Iris pigment epithelial cell (primary cell): ENCODE measurements at places on chromosomes 11 and 22.

DNA sequence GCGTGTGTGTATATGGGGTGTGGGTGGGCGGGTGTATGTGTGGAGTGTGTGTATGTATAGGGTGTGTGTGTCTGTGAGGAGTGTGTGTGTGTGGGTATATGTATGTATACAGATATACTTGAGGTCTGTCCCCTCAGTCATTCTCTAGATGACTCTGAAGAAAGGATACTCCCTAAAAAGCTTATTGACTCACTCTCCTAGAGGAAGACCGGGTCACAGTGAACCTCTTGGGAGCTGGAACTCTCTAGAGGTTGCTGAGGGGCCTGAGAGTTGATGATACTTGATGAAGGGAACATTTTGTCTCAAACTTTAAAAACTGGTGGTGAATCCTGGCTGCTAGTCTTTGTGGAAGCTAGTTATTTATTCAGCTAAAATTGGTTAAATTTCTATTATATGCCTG is 15.1 kb downstream of the STX3 start:
- DNase-seq = no peak

DNA sequence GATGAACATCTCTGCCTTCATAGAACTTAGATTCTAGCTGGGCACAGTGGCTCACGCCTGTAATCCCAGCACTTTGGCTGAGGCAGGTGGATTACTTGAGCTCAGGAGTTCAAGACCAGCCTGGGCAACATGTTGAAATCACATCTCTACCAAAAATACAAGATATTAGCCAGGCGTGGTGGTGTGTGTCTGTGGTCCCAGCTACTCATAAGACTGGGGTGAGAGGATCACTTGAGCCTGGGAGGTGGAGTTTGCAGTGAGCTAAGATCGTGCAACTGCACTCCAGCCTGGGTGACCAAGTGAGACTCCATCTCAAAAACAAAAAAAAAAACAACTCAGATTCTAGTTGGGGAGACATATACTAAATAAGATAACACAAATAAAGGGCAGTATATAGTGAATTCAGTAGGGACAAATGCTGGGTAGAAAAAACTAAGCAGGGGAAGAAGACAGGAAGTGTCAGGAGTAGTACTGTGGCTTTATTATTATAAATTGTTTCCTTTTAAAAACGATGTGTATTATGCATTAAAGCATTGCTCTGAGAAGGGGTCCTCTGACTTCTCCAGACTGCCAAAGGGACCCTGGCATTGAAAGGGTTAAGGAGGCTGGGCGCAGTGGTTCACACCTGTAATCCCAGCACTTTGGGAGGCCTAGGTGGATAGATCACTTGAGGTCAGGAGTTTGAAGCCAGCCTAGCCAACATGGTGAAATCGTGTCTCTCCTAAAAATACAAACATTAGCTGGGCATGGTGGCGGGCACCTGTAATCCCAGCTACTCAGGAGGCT is 46.7 kb downstream of the PACS1 start:
- DNase-seq = peak; percentile 29

DNA sequence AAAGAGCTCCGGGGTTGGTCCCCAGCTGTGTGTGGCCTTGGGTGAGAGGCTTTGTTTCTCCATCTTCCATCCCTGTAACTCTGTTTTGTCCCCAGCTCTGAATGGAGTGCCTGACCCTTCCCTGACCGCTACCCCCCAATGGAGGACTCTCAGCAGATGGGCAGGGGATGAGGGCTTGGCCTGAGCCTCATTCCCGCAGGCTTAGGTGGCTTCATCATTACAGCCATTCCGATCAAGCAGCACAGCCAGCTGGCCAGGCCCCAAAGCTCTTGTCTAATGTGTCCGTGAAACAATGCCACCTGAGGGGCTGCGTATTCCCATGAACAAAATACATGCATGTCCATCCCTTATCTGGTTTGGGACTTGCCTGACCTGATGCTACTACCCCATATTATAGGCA is 3.9 kb upstream of the CDC42EP2 start:
- DNase-seq = peak; percentile 59

- no peak for DNase-seq
These were observed 5.7 kb downstream of the SLC16A8 start for GRCh38 chr22:38078046-38078840.

GRCh38 chr11:32374261-32374711 is 61.1 kb downstream of the WT1 start:
- peak; percentile 17 for DNase-seq

GRCh38 chr22:20117633-20118299 is 740 bp upstream of the TRMT2A start:
- peak; percentile 53 for DNase-seq

- DNase-seq = no peak
These were observed 2.2 kb upstream of the SYT13 start for GRCh38 chr11:45288339-45288738.

DNA sequence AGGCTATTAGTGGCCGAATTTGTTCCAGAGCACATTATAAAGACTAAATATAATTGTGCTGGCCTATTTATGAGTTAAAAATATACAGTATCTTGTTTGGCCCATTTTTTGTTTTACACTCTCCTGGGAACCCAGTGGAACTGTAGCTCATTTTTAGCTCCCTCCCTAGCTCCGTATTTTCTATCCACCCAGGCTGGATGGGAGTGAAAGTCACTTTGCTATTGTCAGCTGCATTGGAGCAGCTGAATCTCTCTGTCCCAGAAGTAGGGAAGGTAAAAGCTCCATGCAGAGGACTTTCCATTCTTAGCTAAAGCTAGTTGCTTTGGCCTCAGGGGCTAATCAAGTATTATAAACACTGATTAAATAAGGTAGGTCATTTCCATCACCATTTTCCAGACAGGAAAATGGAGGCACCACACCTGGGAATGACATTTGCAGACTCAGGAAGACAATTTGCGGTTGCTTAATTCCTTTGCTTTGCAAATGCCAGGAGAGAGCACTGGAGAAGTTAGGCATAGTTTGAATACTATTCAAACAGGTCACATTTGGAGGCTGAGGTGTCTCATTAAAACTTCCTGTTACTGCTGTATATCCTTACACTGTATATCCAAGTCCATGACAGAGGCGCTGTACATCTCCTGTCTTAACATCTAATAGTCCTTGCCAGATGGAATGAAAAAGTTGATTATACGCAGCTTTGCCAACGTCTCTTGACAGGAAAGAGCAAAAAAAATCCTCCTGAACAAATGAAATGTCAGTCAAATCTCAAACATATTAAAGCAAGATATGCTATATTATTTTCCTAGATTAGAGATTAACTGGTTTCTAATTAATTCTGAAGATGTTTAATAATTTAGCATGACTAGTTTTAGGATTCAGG is 338.1 kb upstream of the KIRREL3 start:
- DNase-seq = no peak

GRCh38 chr11:92880381-92880780 is 89.1 kb upstream of the MTNR1B start:
- peak; percentile 21 for DNase-seq

GRCh38 chr11:122036493-122036892 is 79.5 kb downstream of the BLID start:
- DNase-seq = no peak

GRCh38 chr11:95346265-95346664 is 115.3 kb upstream of the SESN3 start:
- DNase-seq = no peak

DNA sequence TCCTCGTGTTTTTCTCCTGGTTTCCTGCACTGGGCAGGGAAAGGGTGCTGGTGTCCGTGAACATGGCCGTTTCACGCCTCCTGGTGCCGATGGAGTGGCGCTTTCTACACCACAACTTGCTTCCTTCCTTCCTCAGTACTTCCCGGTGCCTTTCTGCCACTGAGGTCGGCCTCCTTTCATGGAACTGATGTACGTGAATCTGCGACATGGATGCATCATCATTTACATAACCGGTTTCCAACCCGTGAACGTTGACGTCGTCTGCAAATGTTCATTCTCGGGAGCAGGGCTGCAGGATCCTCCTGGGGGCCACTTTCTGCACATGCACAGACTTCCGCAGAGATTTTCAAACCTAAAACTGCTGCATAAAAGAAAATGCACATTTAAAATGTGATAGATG is 474.4 kb downstream of the BRD1 start:
- no peak for DNase-seq

- no peak for DNase-seq
These were observed 3.3 kb downstream of the LTO1 start for GRCh38 chr11:69671734-69672465.

GRCh38 chr22:42145175-42145574 is 14.6 kb upstream of the CYP2D6 start:
- DNase-seq = peak; percentile 6

DNA sequence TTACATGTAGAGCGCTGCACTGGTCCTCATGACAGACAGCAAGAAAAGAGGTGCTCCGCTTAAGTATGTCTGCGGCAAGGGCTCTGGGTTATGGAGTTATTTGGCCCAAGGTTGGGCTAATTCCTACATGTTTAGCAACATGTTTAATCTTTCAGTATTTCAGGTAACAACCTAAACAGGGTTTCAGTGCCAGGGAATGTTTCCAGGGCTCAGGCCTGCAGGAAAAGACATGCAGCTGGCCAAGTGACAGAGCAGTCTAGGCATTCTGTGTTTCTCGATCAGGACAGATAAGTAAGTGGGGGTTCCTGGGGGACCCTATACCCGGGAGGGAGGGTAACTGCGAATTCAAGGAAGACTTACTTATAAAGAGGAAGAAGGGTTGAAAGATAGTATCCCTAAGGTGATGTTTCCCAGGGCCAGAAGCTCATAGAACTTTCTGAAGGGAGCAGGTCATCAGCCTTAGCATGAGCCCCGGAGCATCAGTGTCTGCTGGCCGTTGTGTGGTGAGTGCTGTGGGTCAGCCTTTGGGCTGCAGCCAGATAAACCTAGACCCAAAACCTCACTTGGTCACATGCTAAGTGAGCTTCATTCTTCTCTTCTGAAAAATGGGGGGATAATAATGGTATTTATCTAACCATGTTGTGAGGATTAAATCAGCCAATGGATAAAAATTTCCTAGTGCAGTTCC is 18.4 kb downstream of the KCNJ5 start:
- DNase-seq = no peak

DNA sequence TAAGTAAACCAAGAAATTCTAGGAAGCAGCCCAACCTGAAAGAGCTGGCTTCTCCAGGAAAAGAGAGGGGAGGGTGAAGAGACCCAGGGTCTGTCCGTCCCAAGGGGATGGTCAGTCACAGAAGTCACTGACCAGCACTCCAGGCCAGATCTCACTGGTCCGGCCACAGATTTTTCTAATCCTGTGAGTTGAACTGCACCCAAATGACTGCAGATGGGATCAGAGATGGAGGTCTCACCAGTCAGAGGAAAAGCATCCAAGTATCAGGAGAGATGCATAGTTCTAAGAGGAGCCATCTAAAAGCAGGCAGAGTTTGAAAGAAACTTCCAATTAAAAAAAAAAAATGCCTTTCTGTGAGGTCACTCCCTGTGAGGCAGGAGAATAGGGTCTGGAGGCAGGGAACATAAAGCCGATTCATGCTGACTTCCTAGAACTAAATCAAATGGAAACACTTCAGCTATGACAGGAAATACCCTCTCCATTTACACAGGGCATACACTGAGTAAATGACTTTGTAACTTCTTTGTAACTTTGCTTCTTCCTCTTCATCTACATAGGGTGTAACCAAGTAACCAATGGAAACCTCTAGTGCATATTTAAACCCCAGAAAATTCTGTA is 144.5 kb downstream of the CCDC34 start:
- peak; percentile 68 for DNase-seq

DNA sequence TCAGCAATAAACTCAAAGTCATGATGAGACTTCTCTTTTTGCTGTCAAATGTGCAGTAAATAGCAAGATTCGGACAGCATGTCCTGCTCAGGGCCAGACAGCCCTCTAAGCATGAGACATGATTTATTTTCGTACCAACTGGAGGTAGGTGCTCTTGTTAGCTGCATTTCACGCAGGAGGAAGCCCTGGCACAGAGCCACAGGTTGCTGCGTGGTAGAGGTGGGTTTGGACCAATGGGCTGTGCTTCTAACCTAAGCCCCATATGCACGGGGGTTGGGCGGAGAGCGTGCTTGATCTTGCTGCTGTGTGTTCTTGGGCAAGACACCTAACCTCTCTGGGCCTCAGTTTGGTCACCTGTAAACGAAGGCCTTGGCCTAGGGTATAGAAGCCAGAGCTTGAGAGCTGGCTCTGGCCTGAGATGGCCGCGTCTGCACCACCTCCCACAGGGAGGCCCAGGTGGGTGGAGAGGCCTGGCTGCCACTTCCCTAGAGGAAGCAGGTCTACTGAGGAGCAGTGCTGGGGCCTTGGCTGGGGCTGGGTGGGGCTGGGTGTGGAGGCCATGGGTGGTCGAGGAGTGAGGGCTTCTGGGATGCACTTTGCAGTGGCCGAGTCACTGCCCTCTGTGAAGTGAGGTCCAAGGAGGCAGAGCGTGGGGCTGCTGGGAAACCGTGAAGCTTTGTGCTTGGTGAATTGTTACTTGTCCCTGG is 38.5 kb upstream of the GRAMD4 start:
- DNase-seq = no peak

DNA sequence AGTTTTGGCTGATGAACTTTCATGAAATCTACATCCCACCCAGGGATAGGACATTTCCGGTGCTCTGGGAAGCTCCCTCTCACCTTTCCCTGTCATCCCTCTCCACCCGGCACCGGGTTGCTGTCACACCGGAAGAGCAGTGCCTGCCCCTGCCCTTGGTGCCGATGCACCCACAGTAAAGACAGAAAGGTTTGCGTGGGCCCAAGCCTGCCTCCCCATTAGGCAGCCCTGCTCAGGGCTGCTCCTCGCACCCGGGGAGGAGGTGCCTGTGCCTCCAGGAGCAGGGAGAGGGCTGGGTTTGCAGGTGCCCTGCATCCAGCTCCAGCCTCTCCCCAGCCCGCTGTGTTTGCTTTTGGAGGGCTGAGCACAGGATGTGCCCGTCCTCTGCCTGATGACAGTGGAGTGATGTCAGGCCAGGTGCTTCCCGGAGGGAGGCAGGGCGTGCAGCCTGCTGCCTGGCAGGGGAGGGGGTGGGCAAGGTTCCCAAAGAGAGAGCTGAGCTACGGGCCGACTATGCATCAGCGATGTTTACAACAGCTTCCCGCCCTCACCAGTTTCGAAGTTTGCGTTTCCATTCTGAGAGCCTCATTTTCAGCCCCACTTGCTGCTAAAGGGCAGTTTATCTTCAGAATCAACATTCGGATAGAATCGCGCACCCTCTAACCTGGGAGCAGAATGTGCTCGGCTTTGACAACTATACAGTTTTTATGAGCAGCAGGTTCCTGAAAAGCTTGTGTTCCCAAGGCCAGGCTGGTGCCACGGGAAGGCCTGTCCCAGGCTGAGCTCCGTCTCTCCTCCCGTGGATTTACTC is 83.2 kb upstream of the CLDN5 start:
- no peak for DNase-seq

DNA sequence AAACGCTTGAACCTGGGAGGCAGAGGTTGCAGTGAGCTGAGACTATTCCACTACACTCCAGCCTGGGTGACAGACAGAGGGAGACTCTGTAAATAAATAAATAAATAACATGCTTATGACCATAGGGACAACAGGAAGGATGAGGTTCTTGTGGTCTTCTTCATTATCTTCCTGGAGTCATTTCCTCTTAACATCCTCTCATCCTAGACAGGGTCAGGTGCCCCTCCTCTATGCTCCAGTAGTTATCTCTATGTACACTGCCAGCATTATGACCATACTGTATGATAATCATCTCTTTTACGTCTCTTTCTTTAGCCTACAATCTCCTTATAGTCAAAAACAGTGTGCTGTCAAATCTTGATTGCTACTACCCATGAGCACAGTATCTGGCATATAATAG is 17.7 kb downstream of the RAB30 start:
- no peak for DNase-seq

- DNase-seq = peak; percentile 94
These were observed 72.4 kb downstream of the TEAD1 start for GRCh38 chr11:12746593-12747097.

GRCh38 chr22:30414525-30415047 is 11.0 kb upstream of the MTFP1 start:
- peak; percentile 39 for DNase-seq

GRCh38 chr22:48973694-48974041 is 854.0 kb downstream of the BRD1 start:
- no peak for DNase-seq
